ENCODE measurements at places on chromosomes 2 and 18.

GRCh38 chr2:207674826-207675225, 36.6 kb upstream of the CCNYL1 start:
- no peak for DNase-seq

DNA sequence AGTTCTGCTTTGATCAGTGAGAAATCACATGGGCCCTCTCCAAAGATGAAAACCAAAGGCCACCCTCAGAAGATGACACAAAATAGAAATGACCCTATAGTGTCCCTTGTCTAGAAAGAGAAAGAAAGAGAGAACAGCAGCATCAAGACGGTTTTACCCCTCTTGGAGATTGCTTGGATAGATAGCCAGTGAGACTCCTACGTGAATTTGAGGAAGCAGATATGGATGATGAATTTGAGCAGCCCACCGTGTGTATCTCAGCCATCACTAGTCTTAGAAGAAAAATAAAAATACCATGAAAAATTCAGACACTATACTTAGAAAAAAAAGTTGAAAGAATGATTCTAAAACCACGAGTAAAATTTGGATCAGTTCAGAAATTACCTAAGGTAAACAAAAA, 329.1 kb upstream of the CNTNAP5 start:
- DNase-seq: no peak

GRCh38 chr2:25592766-25593292, 80.5 kb downstream of the DTNB start:
- DNase-seq: no peak

- no peak for DNase-seq
Observed at GRCh38 chr2:170180031-170180566, 2.2 kb downstream of the MYO3B start.

- no peak for DNase-seq
Observed at GRCh38 chr2:3334392-3335345, 42.9 kb downstream of the EIPR1 start.

DNA sequence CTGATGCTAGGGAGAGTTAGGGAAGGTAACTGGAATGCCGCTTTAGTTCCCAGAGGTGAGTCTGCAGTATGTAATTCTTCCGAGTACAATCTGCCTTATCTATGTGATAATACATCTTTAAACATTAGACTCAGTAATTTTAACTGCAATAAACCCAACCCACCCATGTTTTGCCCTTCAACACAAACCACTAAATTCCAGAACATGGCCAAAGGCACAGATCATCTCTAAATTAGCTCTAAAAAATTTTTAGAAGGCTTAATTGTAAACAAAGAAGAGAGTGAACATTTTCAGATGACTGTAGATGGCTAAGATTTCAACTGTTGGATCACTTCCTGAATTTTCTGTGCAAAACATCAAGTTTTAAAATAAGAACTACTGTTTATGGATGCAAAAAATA, 488.7 kb upstream of the ID2 start:
- no peak for DNase-seq

- DNase-seq: no peak
Observed at GRCh38 chr18:55252901-55253300, 293.6 kb upstream of the CCDC68 start.

DNA sequence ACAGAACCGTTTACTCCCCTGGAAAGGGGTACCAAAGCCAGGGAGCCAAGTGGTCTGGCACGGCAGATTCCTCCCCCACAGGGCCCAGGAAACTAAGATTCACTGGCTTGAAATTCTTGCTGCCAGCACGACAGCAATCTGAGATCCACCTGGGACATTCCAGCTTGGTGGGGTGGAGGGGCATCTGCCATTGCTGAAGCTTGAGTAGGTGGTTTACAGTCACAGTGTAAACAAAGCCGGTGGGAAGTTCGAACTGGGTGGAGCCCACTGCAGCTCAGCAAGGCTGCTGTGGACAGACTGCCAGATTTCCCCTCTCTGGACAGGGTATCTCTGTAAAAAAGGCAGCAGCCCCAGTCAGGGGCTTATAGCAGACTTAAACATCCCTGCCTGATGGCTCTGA, 901.7 kb upstream of the LRRTM1 start:
- no peak for DNase-seq

DNA sequence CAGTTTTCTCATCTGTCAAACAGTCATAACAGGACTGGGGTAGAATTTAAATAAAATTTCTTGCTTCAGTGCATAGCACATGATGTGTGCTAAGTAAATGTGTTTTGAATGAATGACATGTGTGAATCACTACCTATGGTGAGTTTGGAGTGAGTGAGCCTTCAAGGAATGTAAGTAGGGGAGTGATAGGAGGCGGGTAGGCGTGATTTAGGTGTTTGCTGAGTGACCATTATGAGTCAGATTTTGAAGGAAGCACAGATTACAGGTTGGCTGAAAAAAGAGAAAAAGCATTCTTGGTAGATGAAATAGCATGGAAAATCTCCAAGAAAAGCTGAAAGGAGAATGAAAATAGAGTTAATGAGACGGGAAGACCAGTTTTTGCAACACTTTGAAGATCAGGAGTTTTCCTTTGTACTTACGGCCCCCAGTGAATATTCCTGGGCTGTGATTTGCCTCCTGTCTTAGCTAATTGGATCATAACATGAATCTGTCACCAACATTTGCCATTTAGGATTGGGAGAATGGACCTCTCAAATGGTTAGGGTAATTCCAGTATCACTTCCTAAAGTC, 136.9 kb upstream of the GATA6 start:
- no peak for DNase-seq

DNA sequence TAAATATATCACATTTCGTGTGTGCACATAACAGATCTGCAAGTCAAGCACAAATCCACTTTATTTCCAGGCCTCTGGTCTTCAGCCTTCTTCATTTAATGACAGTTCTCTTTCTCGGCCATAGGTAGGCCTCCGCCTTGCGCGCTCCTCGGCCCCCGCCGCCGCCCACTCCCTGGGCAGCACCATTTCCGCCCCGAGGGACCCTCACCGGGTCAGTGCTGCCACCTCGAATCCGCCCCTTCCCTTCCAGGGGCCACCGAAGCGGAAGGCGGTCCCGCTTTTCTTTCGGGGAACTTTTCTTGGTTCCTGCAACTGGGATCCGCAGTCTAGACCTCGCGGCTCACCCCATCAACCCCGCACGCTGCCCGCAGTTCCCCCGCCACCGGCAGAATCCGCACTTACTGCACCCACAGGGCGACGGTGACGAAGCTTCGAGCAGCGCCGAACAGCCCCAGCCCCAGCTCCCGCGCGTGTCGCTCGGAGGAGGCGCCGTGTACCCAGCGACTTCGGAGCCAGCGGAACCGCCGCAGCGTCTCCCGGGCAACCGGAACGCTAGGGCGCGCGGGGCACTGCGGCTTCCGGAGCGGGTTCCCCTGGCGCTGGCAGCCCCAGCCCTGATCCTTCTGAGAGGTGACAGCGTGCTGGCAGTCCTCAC, at the start of gene CDKL4:
Gene CDKL4 (minus strand): TSS at position 502 of the 655 bp plus-strand sequence.
- DNase-seq: no peak

DNA sequence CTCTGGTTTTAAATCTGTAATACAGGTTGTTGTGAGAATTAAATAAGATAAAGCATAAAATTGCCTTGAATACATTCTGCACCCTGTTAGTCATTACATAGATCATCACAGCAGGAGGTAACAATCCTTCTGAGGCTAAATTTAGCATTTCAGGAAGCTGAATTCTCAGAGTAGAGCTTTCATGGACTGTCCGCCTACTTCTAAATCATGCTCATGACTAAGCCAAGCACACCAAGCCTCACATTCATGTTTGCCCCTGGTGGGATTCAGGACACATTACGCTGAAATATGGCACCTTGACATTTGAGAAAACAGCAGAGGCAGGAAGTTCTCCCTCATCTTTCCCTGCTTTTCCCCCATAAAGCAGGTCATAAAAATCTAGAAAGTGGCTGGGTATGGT, 16.6 kb upstream of the PIK3C3 start:
- no peak for DNase-seq

DNA sequence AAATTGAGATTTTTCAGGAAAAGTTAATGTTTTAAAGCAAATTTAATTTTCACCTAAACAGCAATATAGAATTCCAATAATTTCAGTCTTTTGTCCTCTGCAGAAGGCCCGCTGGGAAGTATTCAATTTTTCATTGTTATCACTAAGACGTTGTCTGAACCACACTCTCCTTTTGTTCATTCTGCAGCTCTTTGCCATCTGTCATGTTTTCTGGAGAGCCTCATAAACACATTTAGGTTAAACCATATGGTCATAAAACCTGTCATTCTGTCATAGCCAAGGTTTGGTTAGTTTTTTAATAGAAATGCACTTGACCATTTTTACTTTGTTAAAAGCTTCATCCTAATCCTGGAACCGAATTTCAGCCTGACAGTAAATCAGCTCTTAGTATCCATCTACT, 54.0 kb upstream of the PGAP1 start:
- no peak for DNase-seq

DNA sequence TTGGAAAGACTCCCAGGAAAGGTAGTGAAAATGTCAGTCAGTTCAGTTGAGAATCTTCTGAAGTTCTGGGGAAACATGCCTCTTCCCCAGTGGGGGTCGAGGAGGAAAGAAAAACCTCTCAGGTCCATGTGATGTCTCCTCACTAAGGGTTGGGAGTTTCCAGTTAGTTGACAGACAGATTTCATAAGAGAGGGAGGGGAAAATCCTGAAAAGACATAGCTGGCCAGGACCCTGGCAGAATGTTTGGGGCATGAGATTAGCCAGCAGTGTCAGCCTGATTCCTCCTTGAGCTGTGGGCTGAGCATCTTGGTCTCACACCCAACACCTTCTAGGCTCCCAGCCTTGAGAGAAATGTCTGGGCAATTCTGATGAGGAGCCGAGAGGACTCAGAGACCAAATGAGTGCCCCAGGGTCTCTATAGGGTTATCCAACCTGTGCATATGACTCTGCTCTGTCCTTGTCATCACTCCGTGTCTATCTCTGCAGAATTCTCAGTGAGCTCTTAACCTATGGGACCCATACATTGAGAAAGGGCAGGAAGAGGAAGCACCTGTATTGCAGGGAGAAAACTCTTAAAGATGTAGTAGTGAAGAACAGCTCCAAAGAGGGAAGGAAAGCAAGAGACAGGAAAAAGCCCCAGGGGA, 13.9 kb downstream of the BMP10 start:
- DNase-seq: no peak

DNA sequence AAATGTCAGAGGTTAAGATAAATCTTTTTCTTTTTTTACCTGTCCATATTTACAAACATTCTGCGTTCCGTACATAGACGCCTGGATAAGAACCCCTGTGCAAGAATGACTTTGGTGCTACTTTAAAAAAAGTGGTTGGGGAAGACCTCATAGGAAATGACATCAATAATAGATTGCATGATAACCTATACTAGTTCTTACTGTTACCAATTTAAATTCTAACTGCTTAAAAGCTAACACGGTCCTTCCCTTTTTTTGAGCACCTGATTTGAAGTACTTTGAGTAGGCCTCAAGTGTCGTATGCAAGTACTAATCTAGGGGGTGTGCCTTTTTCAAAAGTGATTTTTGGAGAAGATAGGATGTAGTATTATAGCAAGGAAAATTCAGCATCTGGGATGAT, 2.1 kb downstream of the SLC39A10 start:
- no peak for DNase-seq

GRCh38 chr2:197838579-197838978, 34.2 kb downstream of the PLCL1 start:
- DNase-seq: no peak

GRCh38 chr2:100980046-100980445, 22.0 kb upstream of the RPL31 start:
- DNase-seq: no peak

- DNase-seq: no peak
Observed at GRCh38 chr18:35786365-35787042, 186.0 kb upstream of the RMP24 start.
